ENCODE measurements at places on chromosomes 1 and 21. TPM values are rescaled to one million over a fixed set of nuclear protein-coding genes. Genes with fewer than 3 reads are reported as not detected.

DNA sequence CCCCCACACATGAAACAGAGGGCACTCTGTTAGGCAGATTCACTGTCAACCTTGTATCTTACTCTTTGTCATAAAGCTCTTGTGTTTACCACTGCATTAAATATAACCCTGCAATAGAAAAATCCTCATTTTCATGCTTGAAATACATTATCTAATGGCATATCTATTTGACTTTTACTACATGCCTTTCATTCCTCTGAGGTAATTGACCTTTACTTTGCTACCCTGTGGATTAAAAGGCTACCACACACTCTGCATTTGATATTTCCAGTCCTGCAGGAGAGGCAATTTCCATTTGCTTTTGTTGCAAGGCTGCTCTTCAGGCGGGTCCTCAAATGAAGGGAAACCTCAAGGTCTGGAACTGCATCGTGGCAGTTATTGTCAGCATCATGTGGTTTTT, 238.0 kb downstream of the NTNG1 start:
- no peak for DNase-seq

DNA sequence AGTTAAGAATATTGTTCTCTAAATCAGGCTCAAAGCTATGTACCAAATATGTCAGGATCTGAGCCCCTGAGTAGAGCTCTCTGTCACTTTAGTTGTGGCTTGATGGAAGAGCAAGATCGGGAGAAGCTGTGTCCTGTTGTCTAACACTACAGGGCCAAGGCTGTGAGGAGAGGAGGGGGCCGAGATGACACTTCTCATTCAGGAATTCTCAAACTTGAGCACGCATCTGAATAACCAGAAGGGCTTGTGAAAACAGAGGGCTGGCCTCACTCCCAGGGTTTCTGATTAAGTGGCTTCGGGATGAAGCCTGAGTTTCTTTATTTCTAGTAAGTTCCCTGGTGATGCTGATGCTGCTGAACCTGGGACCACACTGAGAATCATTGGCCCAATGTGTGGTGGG, 209.2 kb upstream of the DAB1 start:
- DNase-seq = no peak

DNA sequence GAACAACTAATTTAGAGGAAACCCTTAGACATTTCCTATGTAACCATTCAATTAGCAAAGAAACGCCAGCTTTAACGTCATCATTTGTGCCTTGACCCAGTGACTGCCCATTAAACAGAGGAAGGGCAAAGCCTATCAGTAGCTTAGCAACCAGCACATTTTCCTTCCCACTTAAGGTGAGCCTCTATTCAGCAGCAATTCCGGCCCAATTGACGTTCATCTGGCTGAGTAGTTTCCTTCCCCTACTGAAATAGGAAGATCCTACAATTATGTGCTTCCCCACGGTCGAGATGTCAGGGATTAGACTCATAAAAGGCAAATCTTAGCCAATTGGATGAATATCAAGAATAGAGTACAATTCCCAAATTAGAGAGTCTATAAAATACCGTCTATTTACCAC, 482.1 kb upstream of the ADAMTS5 start:
- DNase-seq = no peak

GUCA2A gene
- not detected for total RNA-seq

MYOM3 gene
- 98.7 TPM for total RNA-seq

- no peak for DNase-seq
Observed at GRCh38 chr1:178518894-178519293, 6.0 kb downstream of the TEX35 start.

YIPF1 gene
- total RNA-seq = 14.1 TPM

DNA sequence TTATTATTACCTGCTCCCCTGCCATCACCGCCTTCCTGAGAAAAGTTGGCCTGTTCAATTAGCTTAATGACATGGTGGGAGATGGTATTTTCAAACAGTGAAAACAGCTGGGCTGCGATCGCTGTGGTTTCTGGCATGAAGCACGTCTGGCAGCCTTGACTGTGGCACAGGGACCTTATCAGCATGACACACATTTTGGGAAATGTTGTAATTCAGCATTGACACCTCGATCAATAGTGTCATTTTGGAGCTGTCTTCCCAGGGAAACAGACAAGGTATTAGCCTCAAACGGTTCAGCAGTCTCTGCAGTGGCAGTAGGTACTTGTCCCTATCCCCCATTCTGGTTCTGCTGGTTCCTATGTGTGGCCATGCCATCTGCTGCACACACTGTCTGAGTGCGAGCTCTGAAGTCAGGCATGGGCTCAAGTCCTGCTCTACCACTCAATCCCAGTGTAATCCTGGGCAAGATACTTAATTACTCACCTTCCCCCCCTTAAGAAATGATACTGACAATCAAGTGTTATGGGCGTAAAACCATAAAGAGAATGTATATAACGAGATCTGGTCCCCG, 154.5 kb upstream of the KCND3 start:
- no peak for DNase-seq

GRCh38 chr21:28885853-28886177, 106.9 kb downstream of the LTN1 start:
- DNase-seq = no peak

DNA sequence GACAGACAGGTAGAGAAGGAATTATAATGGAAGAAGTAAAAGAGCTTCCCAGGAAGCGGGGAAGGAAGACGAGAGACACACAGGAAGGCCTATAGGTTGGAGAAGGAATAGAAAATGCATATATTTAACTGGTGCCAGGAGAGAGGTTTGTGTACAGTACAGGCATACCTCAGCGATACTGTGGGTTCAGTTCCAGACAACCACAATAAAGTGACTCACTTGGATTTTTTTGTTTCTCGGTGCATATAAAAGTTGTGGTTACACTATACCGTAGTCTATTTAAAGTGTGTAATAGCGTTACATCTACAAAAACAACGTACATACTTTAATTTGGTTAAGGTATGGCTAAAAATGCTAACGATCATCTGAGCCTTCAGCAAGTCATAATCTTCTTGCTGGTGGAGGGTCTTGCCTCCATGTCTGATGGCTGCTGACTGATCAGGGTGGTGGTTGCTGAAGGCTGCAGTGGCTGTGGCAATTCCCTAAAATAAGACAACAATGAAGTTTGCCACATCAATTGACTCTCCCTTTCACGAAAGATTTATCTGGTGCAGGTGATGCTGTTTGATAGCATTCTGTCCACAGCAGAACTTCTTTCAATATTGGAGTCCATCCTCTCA, 16.0 kb downstream of the YARS1 start:
- no peak for DNase-seq

LCE3D gene
- total RNA-seq = not detected

DNA sequence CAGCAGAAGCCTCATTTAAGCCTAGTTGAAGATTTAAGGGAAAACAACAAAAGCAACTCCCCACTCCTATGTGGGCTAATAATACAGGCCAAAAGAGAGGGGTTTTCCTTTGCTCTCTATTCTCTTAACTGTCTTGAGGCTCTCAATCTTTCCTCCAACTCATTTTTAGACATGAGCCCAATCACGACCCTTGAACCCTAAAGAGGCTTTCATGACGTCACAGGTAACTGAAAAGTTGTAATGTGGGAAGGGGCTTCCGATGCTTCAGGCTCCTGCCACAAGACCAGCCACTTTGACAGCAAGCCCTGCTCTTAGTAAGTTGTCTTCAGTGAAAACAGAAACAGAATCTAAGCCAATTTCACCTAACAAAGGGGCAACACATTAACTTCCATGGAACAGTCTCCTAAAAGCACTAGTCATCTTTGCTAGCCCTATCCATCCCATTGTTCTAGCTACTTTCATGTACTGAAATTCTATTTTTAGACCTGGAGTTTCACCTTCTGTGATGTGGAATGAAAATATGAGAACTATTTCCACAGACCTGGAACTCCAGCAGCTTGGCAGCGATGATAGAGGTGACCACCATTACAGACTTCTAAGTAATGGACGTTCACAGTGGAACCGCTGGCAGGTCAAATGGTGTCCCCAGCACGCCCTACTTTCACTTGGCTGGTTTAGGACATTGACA, 36.3 kb downstream of the GPR161 start:
- DNase-seq = no peak

DNA sequence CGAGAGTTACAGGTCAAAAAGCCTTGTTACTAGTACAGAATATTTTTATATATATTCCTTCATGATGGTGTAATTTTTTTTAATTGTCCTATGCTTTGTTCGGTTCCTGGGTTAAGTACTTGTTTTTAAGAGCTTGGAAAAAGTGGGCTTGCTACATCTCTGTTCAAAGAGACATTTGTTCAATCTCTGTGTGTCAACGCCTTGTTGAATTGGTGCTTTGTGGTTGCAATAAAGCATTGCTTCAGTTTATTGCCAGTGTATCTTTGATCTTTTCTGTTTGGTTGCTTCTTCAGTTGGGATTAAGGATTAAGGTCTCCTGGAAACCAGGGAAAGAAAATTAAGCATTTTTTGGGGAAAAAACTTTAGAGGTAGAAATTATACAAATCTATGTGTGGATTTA, 47.7 kb upstream of the DNASE2B start:
- DNase-seq = no peak

GRCh38 chr1:171610385-171610784, 11.7 kb upstream of the MYOCOS start:
- DNase-seq = no peak

OR14K1 gene
- not detected for total RNA-seq

DNA sequence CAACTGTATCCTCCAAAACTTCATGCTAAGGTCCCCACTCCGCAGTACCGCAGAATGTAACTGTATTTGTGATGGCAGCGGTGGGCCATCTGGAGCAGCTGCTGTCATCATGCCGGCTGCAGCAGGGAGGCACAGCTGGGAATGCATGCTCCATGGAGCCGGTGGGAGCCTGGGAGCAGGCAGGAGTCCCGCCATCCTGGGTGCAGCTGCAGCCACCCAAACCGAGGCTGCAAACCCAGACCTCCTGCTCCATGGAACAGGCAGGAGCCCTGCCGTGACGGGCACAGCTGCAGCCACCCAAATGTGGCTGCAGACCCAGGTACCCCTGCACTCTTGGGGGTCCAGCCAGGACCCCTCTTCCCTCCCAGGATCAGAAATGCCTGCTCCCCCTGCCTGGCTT, 80.3 kb downstream of the SCMH1 start:
- DNase-seq = no peak

- peak; percentile 32 for DNase-seq
Observed at GRCh38 chr1:44114098-44114497, 4.5 kb upstream of the KLF17 start.

DNA sequence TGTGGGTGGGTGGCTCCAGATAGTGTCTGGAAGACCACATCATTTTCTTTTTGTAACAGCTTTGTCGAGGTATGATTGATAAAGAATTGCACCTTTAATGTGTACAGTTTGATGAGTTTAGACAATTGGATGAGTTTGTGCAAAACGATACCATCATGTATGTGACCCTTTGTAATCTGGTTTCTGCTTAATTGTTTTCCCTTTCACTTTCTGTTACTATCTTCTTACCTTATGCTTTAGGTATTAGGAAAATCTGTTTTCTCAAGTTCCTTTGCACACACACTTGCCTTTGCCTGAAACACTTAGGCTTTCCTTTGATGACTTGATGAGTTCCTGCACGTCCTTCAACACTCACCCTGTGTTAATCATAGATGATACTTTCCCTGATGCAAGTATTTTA, 6.8 kb downstream of the OR10Z1 start:
- no peak for DNase-seq

SUCO gene
- 19.1 TPM for total RNA-seq

KRTAP19-7 gene
- not detected for total RNA-seq

CD52 gene
- total RNA-seq = 4.9 TPM

VCAM1 gene
- total RNA-seq = 6.4 TPM

ASAP3 gene
- total RNA-seq = 38.6 TPM

DNA sequence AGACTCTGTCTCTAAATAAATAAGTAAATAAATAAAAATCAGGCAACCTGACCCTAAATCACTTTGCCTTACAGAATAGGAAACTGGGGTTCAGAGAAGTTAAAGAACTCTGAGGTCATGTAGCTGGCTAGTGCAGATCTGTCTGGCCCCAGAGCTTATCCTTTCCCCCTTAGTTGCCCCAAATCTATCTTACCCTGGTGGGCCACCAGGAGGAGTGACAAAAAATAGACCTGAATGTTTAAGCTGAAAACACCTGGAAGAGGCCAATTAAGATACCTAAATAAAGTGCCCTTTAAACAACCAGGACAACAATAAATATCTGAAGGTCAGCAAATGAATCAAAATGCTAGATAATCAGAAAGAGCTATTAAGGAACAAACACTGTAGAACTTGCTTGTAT, 59.7 kb downstream of the TEX35 start:
- DNase-seq = no peak

RPS6KA1 gene
- total RNA-seq = 6.9 TPM

UBIAD1 gene
- total RNA-seq = 12.0 TPM

DNA sequence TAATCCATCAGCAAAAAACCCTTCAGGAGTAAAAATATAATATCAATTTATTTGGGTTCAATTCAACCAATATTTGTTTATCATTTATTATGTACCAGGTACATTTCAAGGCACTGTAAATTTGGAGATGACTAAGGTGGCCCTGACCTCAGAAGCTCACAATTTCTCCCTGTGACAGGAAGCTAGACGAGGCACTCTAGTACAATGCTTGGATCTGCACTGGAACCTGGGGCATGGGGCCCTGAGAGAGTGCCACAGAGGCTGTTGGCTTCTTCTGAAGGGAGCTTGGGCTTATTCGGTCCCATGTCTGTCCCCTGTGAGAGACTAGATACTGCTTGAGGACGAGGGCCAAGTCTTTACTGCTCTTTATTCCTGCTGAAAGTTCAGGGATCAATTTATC, 31.5 kb downstream of the RHOU start:
- DNase-seq = no peak

DNA sequence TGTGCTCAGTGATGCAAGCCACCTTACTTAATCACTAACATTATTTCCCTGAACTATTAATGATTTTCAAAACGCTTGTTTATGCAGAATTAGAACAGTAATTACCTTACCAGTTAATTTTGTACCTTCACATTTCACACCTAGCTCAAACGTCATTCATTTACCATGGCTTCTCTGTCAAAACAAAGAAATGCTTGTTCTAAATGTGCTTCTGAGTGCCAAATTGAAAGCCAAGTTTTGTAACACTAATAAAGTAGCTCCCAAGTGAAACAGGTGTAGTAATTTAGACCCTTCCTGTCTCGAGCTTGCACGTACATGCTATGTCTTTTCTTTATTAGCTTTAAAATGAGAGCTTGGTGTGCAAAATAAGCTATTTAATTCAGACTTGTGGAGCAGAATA, 533.7 kb upstream of the PKN2 start:
- no peak for DNase-seq

- DNase-seq = no peak
Observed at GRCh38 chr21:31374395-31374794, 30.3 kb upstream of the TIAM1 start.

DNA sequence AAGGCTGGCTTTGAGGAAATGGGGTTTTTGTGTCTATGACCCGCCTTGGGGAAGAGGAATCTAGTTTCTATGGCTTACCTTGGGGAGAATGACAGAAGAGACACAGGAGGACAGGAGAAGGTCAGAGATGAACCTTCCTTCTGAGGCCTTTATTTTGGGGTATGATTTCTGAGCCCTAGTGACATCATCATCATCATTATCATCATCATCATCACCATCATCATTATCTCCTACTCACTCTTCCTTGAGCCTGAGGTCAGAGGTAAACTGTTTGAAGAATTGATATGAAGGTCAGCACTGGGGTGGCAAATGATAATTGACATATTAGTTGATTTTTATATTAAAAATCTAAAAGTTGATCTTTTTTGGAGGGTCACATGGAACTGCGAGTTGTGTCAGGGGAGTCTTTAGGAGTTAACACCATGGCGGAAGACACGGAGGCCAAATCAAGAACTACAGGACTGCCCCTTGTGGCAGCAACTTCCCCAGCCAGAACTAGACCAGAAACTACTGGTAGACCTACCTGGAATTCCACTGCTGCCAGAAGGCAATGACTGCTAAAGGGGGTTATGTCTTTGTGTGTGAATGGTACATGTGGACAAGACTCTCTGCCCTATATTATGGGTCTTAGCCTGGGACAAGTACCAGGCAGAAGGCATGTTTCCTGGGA, 49.8 kb upstream of the WLS start:
- DNase-seq = no peak

CRABP2 gene
- 2.5 TPM for total RNA-seq

All from right atrium auricular region (tissue), 2 donors.